ENCODE measurements at places on chromosomes 5 and 9.

- DNase-seq, result no peak
These were observed 711 bp upstream of the SUB1 start for GRCh38 chr5:32584646-32585045.

DNA sequence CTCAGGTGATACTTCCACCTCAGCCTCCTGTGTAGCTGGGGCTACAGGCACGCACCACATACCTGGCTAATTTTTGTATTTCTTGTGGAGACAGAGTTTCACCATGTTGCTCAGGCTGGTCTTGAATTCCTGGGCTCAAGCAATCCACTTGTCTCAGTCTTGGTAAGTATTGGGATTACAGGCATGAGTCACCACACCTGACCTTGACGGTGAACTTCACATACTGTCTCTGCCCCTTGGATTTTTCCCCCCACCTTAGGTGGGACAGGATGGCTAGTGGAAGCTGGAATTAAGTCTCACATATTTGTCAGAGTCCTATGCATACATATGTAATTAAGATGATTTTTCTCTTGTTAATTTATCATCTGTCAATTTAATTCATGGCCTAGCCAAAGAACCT lies 20.9 kb upstream of the RFK start:
- DNase-seq, result no peak

DNA sequence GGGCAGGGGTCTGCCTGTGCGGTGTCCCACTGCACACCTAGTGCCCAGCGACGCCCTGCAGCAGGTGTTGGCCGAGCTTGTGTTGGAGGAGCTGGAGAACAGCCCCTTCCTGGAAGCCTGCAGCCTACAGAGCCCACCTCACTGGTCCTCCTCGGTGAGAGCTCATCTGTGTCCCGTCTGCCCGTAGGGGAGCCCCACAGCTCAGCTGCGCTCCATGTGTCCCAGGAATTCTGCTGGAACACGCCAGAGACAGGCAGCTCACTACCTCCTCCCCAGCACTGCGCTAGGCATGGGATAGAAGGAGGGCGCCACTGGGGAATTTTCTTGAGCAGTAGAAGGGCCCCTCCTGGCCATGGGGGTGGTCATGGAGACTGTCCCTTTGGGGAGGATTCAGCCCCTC lies 44.0 kb downstream of the DUSP1 start:
- DNase-seq, result no peak

GRCh38 chr9:462121-462520 lies 247.5 kb downstream of the DOCK8 start:
- no peak for DNase-seq

DNA sequence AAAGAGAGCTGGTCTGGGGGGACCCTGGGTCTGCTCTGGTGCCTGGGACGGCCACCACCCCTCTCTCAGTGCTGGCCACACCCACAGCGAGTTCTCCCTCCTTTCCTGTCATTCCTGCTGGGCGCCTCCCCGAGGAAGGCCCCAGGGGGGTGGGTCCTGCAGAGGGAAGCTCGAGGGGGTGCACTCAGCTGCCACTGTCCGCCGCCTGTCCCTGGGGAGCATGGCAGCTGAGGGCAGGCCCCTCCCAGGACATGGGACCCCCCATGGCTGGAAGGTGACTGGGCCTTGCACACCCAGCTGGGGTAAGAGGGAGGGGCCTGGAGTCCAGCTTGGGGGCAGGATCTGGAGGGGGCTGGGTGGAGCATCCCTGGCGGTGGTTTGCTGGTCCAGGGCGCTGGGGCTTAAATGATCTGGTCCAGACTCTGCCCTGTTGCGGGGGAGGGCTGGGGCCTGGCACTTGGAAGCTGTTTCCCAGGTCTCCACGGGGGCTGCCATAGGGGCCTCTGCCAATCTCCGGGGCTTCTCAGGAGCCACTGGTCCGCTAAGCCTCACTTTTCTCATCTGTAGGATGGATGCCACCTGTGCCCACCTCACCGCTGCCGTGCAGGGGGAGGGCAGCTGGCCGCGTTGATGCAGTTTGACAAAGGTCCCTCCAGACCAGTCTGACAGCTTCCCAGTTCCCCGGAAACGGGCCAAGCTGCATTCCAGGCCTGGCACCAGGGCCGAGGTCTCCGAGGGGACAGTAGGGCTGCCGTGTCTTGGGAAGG lies 6.0 kb upstream of the SLC2A6 start:
- no peak for DNase-seq

GRCh38 chr9:108443741-108444140 lies 412.0 kb downstream of the ACTL7B start:
- peak; percentile 84 for DNase-seq

GRCh38 chr5:168947212-168947868 lies 353.6 kb downstream of the SLIT3 start:
- DNase-seq, result peak; percentile 56

GRCh38 chr5:107618242-107618641 lies 52.5 kb downstream of the EFNA5 start:
- DNase-seq, result no peak

GRCh38 chr5:14432931-14433589 lies 148.5 kb upstream of the OTULINL start:
- no peak for DNase-seq

DNA sequence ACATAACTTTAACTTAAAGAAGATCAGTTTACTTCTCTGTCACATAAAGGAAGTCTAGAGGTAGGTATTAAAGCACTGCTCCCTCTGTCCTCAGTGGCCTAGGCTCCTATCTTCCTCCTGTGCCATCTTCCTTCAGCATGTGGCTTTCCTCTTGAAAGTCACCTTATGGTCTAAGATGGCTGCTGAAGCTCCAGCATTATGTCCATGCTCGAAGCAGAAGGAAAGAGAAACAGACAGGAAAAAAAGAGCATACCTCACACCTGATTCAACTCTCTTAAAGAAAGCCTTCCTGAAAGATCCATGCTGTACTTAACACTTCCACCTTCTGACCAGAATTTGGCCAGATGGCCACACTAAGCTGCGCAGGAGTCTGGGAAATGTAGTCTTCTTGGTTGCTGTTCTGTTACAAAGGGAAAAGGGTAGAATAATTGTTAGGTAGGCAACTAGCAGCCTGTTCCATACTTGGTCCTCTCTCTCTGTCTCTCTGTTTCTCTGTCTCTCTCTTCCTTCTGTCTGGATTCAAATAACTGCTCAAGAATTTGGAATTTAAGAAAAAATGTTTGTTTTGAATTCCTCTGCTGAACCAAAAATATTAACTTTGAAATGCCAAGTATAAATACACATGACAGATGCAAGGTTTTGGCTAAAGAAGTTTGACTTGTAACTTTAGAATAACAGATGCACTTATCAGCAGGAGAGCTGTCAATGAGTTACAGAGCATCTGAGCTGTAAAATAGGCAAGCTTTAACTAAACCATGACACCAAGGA lies 16.0 kb downstream of the TMEM174 start:
- DNase-seq, result peak; percentile 88

DNA sequence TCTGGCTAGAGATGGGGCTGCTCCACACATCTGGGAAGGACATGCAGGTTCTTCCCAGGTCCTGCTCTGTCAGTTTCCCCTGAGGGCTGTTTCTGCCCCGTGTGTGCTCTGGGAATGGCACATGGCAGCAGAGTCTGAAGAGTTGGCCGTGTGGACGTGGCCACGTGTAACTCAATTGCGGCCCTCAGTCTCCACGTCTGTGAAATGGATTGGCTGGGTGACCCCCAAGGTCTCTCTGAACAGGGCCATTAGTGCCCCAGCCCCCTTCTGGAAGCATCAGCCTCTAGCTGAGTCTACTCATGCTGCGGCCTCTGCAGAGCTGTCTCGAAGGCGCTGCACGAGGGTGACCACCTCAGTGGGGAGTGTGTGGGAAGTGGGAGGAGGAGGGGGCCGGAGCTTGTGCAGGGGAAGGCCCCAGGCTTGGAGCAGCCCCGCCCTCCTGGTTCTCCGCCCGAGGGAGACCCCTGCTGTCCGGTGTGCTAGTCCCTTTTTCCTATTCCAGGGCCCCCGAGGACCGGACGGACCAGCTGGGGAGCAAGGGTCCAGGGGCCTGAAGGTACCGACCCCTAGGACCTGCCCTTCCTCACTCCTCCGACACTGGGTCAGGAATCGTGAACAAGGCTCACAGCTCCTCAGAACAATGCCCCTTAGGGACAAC lies 58.9 kb upstream of the ORM1 start:
- DNase-seq, result peak; percentile 26

- DNase-seq, result no peak
These were observed 92.9 kb downstream of the CYFIP2 start for GRCh38 chr5:157358871-157359270.

GRCh38 chr5:173020154-173020581 lies 36.0 kb upstream of the CREBRF start:
- DNase-seq, result no peak

DNA sequence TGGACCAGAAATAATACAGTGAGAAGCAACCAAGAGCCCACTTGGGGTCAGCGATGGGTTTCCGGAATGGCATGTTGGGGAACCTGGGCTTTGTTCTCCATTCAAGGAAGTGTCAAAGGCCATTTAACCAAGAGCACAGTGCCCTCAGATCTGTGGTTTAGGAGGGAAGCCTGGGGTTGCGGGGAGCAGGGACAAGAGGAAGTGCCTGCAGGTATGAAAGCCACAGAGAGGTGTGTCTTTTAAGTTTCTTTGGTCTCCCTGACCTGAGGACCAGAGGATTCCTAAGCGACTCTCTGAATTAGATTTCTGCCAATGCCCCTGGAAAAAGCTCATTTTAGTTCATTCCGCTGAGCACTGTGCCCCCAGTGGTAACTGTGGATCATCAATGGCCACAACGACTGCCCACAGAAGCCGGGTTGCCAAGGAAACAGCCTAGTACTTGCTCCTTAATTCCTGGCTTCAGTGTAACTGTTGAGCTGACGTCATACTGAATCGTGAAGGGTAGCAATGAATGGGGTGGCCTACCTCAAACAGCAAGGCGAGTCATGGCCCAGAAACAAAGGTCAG lies 107.3 kb upstream of the SPIN1 start:
- peak; percentile 11 for DNase-seq

DNA sequence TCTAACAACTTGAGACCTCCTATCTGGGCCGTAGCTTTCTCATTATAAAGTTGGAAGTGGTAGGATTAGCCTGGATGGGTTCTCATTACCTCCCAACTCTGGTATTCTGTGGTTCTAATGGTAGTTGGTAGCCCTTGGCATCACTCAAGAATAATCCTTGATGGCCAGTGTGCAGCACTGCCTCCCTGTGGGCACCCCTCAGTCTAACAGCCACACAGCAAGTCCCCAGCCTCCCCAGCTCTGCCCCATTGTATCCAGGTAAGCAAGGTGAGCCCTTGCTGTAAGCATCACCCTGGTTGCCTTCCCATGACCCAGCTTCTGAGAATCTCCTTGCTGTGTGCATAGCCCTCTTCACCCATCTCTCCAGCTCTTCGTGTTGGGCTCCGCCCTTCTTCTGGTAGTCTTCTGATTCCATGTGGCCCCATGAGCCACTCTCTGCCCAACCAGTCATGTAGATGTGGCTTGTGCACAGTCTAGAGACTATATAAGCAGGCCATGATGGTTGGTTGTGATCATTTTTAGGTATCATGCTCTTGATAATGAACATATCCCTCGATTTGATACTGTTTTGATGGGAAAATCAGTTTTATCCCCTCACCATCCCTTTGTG lies 57.6 kb upstream of the GRHPR start:
- no peak for DNase-seq

DNA sequence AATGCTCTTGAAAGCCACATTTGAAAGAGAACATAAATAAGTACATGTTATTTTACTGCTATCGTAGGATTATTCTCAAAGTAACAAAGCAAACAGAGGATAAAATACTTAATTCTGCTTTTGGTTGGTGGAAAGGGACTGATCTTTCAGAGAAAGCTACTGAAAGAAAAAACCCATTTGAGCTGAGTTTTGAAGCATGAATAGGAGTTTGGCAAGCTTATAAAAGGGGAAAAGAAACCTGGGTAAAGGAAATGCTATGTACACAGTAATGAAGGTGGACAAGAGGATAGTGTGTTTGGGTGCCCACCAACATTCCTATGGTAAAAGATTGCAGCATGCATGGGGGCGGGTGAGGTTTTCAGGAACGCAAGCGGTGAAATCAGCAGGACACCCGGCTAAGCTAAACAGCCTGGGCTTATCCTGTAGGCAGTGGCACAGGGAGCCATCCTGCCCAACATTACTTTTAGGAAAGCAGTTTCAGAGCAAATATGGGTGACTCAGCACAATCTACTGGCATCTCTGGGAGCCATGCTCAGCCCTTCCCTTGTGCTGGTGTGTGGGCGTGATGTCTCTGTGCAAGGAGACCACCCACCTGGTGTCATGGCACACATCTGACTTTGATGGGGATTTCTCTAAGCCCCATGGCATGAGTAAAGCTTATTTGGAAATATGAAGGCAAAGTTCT lies 673.9 kb upstream of the KLF4 start:
- peak; percentile 39 for DNase-seq

GRCh38 chr5:6744841-6745705 lies 31.8 kb downstream of the TENT4A start:
- DNase-seq, result no peak

- peak; percentile 63 for DNase-seq
These were observed 59.0 kb downstream of the AOPEP start for GRCh38 chr9:94785215-94786169.

- no peak for DNase-seq
These were observed 214.4 kb upstream of the RORB start for GRCh38 chr9:74282526-74283253.

GRCh38 chr9:121013911-121014310 lies 36.2 kb downstream of the C5 start:
- DNase-seq, result no peak

DNA sequence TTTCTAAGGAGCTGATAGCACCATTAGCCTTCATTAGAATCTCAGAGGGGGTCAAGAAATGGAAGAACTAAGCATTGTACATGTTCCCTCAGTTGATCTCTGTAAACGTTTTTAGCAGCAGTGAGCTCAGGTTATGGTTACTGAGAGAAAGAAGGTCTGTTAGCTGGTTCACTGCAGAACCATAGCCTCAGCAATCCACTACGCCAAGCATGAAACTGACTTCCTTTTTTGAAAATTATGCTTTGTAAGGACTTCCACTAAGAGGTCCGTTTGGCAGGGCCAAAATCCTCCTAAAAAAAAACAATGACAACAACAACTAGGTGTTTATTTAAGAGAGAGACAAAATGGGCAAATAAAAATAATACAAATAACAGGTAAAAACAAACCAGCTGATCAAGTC lies 273.3 kb downstream of the AOPEP start:
- DNase-seq, result no peak

DNA sequence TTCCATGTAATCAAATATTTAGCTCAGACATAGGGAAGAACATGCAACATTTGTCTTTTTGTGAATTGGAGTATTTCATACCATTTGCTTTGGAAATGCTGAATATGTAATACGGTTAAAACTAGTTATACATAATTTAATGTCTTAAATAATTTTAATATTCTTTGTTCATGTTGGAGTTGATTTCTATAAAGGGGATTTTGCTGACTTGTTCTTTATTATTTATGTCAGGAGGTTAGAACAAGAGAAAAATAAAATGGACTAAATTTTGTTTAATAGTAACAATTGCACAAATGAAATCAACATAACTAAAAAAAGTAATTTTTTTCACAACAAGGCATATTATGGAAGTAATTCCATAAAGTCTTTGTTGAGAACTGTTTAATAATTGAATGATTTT lies 170.0 kb upstream of the CDH18 start:
- no peak for DNase-seq

- DNase-seq, result no peak
These were observed 12.6 kb upstream of the TTC23L start for GRCh38 chr5:34826347-34826746.
